ENCODE measurements at places on chromosomes 13 and 19. TPM values are rescaled to one million over a fixed set of nuclear protein-coding genes. Genes with fewer than 3 reads are reported as not detected.

Gene PEX11G
- 5.1 TPM for polyA plus RNA-seq

Gene IZUMO4
- 7.0 TPM for polyA plus RNA-seq

Gene ZNF8
- polyA plus RNA-seq = 8.4 TPM

Gene UBL3
- 44.5 TPM for polyA plus RNA-seq
